COLO829 (cell line): ENCODE measurements at places on chromosomes 2 and 18.

DNA sequence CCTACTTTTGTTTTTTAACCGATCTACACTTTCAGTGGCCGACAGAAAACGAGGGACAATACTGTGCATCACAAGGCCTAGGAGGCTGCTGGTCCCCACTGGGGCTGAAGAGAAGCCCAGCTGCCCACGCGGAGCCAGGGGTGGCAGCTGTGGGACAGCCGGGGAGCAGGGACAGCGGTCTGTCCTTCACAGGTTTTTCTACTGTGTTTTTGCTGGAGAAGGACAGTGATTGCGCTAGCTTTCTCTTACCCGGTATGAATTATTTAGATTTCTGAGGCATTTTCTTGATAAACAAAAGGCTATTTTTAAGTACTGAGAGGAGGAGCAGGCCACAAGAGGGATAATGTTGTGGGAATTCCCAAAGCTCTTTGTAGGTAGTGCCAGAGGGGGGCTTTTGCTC, 219.8 kb downstream of the ATAD2B start:
- DNase-seq, result no peak

GRCh38 chr2:157364257-157364974, 38.8 kb upstream of the ERMN start:
- DNase-seq, result no peak

- DNase-seq, result peak; percentile 54
Observed at GRCh38 chr18:13558124-13558523, 168.2 kb downstream of the FAM210A start.

GRCh38 chr2:232647261-232647660, 13.9 kb downstream of the EFHD1 start:
- DNase-seq, result no peak

DNA sequence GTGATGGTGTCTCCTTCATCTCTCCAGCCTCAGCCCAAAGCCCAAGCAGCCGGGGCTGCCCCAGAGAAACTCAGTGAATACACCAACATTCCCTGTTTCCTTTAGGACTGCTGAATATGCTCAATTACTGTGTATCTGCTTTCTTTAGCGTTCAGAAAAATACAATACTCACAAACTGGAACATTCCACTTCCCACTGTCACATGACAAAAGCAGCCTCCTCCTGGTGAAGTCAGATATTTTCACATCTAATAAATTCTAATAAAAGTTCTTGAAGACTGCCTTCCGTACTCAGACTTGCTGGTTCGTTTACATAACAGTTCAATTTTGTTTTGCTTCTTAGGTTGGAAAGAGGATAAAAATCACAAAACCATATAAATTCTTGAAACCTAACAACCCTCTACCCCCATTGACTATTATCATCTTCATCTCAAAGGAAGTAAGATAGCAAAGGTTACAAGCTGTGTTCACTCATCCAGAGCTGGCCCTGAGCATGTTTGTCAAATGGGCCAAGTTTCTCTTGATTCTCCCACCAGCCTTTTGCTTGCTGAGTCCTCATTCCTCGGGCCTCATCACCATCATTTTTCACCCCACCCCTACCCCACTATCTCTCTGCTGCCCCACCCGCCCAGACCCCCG, 190.8 kb upstream of the HNRNPA3 start:
- no peak for DNase-seq

GRCh38 chr2:76861708-76862107, 660.5 kb downstream of the LRRTM4 start:
- no peak for DNase-seq

GRCh38 chr18:363301-364085, 95.6 kb upstream of the THOC1 start:
- no peak for DNase-seq

DNA sequence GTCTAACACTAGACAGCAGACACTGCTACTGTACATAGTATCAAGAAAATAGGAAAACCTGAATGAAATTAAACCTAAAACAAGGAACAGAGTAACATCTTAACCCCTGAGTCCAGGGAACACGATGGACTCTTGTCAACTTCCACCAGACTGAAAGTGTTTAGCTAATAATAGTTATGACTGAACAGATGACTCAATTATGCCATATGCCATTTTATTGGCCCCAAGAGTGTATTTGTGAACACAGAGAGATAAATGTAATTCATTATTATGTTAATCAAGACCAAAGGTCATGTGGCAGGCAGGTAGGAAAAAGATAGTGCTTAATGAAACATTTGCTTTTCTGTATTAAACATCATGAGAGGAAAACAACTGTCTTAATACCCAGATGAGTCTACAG, 58.0 kb downstream of the NYAP2 start:
- no peak for DNase-seq

DNA sequence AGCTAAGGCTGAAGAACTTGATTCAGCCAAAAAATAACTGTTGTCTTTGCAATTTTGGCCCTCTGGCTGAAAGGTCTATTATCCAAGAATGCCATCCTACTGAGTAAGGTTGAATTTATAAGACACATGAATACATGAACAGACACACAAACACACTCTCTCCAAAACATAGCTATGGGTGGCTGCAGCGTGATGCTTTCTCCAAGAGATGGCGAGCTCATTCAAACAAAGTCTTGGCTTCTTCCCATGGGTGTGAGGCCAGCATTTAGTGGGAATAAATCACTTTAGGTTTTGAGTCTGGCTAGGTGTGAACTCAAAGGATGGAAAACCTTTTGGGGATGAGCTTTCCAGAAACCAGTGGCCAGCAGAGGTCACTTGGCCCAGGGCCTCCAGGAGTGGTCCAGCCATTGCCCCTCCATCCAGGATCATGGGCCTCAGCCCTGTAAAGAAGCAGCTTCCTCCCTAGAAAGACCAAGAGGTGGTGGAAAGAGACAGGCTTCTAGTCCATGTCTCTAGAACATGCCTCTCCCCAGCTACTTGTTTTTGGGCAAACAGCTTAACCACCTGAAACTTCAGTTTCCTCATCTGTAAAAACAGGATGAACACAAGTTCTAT, 11.0 kb upstream of the OSR1 start:
- no peak for DNase-seq

DNA sequence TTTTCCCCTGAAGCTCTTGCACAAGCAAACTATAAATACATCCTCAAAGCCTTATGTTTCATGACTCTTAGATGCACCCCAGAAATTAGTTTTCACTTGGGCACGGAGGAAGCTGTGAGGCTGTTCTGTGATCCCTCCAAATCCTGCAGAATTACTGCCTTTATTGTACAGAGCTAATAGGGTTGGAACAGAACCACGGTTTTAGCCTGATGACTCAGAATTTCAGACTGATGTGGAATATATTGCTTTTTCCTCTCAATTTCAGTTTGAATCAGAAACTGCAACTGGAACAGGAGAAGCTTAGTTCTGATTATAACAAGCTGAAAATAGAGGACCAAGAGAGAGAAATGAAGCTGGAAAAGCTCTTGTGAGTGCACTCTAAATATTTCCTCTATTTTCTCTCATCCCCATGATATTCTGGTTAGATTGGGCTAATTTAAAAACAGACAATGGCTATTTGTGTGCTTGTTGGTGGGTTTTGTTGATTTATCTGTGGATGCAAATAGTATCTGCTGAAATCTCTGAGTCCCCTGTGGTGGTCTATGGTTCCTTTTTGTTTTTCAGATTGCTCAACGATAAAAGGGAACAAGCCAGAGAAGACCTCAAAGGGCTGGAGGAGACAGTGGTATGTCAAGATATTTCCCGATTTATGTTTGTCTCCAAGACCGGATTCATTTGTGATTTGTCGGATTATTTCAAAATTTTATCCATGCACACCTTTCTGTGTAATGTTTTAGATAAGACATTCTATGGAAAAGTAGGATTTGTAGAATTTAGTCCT, 38.2 kb upstream of the LYPD6B start:
- no peak for DNase-seq

- no peak for DNase-seq
Observed at GRCh38 chr2:195838002-195838401, 181.0 kb downstream of the SLC39A10 start.

DNA sequence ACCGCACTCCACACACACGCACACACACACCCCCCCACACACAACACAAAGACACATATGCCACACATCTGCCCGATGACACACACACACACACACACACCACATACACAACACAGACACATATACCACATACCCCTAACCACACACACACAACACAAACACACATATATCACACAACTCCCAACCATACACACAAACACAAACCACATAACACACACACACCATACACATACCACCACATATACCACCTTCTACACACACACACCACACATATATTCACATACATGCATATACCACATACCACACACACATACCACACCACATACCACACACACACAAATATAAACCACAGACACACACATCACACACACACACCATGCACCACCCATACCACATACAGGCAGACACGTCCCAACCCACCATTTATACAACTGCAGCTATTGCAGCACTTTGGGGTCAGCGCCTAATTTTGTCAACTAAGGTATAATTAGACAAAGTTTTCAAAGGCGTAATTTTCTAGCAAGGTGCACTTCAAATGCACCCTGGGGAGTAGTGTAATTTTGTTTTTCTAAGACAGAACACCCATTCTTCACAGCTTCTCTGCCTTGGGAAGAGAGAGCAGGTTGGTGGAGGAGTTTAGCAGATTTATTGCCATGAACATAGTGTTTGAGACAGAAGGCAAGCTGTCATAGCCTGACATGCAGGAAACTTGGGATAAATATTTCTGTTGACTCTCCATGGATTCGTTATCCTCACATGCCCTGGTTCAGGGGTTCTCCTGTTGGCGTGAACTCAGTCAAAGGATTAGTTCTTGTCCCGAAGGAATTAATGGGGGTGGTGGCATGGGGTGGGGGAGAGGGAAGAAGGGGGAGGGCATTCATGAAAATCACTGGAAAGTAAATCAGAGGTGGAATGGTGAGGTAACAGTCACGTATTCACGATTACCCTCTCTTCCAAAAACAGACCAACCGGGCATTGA, 416.1 kb downstream of the LPIN1 start:
- no peak for DNase-seq

DNA sequence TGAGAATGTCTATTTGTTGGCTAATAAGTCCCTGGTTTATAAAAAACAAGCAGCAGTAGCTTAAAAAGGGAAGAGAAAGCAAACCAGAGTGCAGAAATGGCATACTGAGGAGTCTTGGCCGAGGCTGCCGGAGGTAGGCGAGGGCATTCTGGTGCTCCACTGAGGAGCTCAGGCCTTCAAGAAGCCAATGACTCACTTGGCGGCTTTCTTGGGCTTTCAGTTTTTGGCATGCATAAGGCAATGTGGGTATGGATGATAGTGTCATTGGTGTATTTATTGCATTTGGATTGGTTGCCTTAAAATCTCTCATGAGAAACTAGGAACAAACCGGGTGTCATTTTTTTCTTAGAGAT, 119.6 kb upstream of the ARL5A start:
- no peak for DNase-seq

GRCh38 chr2:156818944-156819343, 382.8 kb downstream of the GPD2 start:
- no peak for DNase-seq

DNA sequence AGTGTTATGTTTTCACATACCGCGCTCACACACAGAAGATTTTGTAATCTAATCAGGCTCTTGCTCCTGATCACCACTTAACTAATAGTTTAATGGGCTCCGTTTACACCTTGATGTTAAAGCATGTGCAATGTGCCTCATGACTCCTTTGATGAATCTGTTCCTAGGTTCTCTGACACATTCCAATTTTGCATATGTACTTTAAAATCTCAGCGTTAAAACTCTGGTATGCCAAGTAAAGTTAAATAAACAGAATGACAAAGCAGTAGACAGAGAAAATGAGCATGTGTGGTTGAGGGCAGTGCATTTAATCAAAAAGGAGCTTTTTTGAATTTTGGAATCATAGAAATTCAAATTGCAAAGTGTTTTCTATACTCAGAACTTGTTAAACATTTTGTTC, 96.4 kb downstream of the TCF4 start:
- DNase-seq, result no peak

GRCh38 chr2:221676566-221677172, 104.6 kb upstream of the EPHA4 start:
- no peak for DNase-seq

- peak; percentile 78 for DNase-seq
Observed at GRCh38 chr2:25089605-25090315, 47.9 kb downstream of the EFR3B start.

DNA sequence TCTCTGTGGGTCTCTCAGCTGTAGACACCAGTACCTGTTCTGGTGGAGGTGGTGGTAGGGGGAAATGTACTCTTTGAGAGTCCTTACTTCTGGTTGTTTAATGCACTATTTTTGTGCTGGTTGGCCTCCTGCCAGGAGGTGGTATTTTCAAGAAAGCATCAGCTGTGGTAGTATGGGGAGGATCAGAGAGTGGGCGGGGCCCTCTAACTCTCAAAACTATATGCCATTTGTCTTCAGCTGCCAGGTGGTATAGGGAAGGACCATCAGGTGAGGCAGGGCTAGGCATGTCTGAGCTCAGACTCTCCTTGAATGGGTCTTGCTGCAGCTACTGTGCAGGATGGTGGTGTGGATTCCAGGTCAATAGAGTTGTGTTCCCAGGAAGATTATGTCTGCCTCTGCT, 1100.8 kb downstream of the CNTNAP5 start:
- DNase-seq, result no peak

DNA sequence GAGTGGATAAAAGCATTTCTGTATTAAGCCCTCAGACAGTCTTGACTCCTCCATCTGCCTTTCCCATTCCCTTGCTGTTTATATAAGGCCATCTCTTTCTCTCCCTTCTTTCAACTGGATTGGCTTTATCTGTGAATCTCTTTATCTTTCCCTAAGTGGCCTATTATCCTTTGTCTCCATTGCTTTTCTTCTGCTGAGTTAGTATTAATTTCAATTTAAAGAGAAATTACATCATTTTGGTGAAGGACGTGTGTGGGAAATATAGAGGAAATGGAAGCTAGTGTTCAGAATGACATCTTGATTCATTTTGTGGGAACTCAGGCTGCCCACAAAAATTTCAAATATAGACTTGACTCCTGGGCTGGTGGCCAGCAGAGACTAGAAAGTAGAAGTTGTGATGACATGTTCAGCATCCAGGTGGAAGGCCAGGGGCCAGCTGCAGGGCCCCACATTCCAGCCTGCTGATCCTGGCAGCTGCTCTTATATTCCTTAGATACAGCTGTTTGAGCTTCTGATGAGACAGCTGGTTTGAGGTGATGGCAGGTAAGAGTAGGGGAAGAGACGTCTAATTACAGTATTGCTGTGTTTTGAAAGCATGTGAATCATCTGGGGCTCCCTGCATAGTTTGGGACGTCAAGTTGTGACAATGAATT, 52.3 kb downstream of the DIS3L2 start:
- DNase-seq, result no peak

GRCh38 chr2:136613096-136613495, 152.2 kb upstream of the THSD7B start:
- no peak for DNase-seq

GRCh38 chr18:42338683-42339082, 383.6 kb downstream of the PIK3C3 start:
- no peak for DNase-seq

GRCh38 chr2:153140498-153140897, 338.1 kb downstream of the RPRM start:
- no peak for DNase-seq

DNA sequence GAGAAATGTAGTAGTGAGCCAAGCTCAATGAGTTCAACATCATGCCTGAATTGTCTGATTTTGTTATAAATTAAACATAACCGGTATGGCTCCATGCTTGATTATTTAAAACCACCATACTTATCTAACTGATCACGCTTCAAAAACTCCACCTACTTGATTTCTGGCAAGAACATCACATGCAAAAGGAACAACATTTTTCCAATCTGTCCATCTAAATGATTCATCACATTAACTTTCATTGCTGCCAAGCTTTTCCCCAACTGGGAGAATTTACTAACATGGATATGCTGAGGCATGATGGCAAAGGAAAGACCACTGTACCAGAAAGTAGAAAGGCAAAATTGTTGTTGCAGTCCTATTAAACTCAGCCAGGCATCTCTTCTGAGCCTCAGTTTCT, 286.8 kb downstream of the TRIB2 start:
- no peak for DNase-seq
